ENCODE measurements at places on chromosomes 2 and 18.

- no peak for DNase-seq
These were observed 36.5 kb upstream of the TNFRSF11A start for GRCh38 chr18:62288665-62289008.

DNA sequence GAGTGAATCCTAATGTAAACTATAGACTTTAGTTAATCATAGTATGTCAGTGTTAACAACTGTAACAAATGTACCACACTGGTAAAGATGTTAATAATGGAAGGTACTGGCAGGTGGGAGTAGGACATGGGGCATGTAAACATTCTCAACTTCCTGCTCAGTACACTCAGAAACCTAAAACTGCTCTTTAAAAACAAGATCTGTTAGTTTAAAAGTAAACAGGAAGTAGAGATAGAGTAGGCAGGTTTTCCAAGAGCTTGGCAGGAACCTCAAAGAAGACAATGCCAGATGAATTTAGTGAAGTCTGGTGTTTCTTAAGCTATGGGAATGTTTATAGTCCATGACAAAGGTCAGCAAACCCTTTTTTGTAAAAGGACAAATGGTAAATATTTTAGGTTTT, 46.6 kb downstream of the CCDC138 start:
- no peak for DNase-seq

DNA sequence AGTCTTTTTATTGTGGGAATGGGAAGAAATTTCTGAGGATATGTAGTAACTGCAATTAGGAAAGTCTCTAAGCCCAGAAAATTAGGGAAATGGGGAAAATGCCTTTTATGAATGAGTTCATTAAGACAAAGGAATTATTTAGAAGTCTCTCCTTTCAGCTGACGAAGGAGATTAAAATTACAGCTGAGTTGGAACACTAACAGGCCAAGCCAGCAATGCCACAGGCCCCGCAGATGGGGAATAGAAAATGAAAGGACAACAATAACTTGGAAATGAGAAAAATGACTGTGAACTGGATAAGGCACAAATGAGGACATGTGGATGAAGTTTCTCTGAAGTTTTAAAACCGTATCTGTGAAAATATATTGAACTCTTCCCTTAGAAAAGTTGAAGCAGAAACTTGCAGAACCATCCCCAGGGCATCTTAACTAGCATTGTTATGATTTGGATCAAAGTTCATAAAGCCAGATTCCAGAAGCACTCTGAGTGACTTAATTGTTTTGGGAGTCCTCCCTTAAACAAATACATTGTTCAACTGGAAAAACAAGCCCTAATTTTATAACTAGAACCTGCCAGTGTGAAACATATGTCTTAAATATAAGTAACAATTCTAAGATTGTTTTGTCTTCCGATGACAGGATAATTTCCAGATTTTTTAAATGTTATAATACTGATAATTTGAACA, 51.3 kb downstream of the C2orf76 start:
- no peak for DNase-seq

DNA sequence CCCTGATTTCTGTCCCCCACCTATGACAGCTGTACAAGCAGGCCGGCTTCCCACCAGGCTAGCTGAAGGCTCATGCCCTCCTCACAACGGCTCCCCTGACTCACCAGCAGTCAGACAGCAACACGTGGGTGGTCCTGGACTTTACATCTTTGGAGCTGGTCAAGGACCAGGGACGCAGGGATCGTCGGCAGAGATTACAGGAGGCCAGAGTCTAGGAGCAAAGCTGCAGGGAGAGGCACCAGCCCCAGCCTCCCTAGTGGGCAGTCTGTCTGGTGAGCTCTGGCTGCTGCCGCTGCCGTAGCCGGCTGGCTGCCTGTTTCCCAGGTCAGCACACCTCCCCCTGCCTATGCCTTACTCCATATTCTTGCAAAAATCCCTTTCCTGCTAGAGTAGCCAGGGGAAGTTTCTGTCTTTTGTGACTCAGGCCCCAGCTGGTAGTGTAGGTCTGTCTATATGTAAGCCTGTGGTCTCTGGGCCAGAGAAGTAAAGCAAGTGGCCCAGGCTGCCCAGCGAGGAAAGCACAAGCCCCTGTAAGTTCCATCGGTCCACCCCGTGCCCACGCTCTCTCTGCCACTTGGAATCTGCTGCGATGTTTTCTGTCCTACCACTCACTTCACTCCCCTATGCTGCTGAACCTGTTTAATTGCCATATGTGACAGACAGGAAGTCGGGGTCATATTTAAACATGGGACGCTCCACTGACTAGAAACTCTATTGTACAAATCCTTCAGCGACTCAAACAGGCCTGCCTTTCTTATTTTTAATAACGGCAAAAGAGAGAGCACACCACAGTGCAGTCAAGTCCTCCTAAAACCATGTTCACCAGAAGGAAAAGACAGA, 2.4 kb upstream of the ARHGEF4 start:
- DNase-seq, result no peak

DNA sequence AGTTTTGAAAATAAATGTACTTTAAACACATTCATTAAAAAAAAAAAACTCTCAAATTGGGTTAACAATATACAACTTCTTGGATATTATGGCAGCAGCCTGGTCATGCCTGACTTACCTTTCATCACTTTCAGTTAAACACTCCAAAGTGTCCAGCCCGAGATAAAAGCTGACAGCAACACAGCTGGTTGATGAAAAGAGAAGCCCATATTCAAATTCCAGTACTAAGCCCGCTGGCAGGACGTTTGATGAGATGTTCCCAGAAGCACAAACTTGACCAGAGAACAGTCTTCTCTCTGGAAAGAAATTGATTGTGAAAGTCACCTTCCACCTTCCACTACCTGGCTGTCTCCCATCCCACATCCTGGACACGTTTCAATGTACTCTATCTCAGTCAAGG, 586.3 kb downstream of the TDRD15 start:
- DNase-seq, result no peak

- DNase-seq, result no peak
These were observed 662.1 kb downstream of the LRP1B start for GRCh38 chr2:141468761-141469160.

GRCh38 chr2:177464549-177464948, 72.0 kb downstream of the AGPS start:
- DNase-seq, result no peak
